ENCODE measurements at places on chromosomes 16 and 17. TPM values are rescaled to one million over a fixed set of nuclear protein-coding genes. Genes with fewer than 3 reads are reported as not detected.

GRCh38 chr16:4386451-4386805 lies 14.8 kb downstream of the VASN start:
- no peak for DNase-seq

DNA sequence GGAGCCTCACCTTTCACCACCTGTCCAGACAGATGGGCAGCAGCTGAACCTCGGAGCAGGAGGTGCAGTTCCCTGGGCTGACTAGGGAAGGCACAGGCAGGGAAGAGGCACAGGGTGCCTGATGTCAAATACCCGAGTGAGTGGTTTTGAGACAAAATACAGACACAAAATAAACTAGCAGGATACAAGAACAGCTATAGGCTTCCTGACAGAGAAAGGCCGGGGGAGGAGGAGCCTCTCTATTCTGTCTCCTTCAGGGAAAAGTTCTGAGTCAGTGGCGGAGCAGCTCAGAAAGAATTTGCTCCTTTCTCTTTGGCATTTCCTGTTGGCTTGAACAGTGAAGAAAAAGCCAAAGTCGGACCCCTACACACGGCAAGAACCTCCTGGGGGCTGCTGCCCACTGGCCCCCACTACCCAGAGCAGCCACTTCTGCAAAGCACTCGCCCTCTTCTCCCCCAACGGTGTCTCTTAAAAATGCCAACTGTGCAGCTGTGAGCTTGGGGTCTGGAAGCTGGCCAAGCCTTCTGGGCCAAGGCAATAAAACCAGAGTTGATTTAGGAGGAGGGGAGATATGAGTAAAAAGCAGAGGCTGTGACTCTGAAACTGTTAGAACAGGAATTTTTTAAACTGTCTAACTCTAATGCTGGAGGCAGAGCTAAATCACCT lies 14.4 kb upstream of the FAAP100 start:
- peak; percentile 91 for DNase-seq

NPIPA3 gene
- not detected for total RNA-seq

RHOT1 gene
- 30.5 TPM for total RNA-seq

MT1F gene
- total RNA-seq, result 5.6 TPM

GRCh38 chr17:45374501-45374900 lies 57.7 kb upstream of the MAP3K14 start:
- no peak for DNase-seq

DNA sequence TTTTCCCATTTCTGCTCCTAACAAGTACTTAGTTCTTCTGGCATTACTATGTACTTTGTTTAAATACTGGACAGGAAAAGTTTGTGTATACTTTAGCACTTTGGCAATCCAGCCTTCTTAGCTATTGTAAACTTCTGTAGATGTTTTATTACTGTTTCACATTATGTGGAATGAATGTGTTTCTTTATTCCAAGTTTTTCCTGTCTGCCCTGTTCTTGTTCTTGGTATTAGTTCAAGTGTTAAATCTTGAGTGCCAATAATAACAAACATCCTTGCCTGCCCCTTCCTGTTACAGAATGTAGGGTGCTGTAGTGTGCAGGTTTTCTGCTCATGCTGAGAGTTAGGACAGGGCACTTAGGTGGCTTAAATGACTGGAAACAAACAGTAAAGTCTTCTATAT lies 7.3 kb upstream of the CAPNS2 start:
- no peak for DNase-seq

EVI2B gene
- not detected for total RNA-seq

CD79B gene
- total RNA-seq, result not detected

GRCh38 chr16:51244887-51245657 lies 94.0 kb upstream of the SALL1 start:
- DNase-seq, result no peak

DNA sequence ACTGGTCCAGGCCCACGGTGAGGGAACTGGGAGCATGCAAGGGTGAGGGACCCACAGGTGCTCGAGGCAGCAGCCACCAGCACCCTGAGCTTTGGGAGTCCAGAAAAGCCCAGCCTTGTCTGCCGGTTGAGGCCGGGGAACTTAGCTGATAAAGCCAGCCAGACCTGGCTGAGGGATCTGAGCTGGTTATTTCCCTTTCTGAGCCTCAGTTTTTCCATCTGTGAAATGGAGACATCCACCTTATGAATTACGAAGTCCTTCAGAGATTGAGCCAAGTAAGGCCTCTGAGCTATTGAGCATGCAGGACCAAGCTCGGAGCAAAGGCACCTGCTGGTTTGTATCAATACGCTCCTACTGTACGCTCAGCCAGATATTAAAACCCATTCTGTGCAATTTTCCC lies 13.8 kb downstream of the NECAB2 start:
- no peak for DNase-seq

DNA sequence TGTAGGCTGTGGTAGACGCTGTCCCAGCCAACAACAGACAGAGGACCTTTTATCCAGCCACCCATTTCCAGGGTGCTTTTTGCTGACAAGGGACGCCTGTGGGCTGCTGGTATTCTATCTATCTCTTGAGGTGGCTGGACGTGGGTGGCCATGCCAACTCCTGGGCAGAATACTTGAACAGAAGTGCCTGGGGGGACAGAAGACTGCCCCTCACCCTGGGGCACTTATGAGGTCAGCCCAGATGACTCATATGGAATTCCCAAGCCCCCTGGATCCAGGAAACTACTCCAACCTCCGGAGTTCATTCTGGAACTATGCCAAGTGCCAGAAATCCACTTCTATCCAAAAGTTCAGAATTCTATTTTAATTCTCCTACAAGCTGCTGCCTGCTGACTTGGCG lies 61.3 kb downstream of the CDRT4 start:
- DNase-seq, result no peak

GRCh38 chr16:22692034-22692433 lies 121.9 kb upstream of the HS3ST2 start:
- DNase-seq, result no peak

DNA sequence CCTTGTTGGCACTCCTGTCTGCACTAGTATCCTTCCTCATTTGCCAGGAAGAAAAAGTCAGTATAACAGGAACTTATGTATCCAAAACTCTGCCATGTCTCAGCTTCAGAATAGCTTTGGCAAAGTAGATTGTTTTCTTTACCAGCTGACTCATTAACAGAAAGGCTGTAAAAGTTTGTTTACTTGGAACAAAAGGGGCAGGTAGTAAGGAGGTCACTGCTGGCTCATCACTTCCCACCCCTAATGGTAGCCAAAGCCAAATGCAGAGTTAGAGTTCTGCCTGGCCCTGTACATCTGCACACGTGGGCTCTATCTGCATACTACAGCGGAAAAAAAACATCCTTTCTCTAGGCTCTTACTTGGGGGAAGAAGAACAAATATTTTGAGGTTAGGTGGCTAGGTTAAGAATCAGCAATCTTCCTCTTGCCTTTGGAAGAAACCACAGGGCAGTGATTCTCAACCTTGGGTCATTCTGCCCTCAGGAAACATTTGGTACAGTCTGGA lies 90.9 kb upstream of the BCAR1 start:
- DNase-seq, result peak; percentile 42

DNA sequence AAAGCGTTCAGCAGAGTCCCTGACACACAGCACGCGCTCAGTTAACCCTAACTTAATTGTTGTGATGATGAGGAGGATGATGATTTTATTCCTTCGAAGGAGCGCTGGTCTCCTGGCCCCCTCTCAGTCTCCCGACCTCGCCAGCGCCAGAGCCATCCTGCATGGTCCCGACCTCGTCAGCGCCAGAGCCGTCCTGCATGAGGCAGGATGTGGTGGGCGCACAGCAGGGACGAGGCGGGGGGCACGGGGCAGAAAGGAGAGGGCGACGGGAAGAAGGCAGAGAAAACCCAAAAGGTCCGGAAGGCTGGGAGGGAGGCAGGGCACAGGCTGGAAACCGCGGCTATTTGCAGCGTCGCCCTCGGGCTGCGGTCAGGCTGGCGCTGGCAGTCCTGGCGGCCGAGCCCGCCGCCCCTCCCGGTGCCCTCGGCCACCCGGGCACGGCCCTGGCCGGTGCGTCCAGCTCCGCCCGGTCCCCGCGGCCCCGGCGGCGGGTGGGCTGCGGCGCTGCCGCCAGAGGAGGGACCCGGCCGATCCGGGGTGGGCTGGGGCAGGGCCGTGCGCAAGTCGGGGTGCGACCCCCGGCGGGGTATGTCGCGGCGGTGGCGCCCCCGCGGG lies 3.0 kb upstream of the TAC4 start:
- DNase-seq, result no peak

KRT12 gene
- 0.33 TPM for total RNA-seq

- no peak for DNase-seq
Observed at GRCh38 chr16:85350146-85350728, 238.0 kb upstream of the CIBAR2 start.

DNA sequence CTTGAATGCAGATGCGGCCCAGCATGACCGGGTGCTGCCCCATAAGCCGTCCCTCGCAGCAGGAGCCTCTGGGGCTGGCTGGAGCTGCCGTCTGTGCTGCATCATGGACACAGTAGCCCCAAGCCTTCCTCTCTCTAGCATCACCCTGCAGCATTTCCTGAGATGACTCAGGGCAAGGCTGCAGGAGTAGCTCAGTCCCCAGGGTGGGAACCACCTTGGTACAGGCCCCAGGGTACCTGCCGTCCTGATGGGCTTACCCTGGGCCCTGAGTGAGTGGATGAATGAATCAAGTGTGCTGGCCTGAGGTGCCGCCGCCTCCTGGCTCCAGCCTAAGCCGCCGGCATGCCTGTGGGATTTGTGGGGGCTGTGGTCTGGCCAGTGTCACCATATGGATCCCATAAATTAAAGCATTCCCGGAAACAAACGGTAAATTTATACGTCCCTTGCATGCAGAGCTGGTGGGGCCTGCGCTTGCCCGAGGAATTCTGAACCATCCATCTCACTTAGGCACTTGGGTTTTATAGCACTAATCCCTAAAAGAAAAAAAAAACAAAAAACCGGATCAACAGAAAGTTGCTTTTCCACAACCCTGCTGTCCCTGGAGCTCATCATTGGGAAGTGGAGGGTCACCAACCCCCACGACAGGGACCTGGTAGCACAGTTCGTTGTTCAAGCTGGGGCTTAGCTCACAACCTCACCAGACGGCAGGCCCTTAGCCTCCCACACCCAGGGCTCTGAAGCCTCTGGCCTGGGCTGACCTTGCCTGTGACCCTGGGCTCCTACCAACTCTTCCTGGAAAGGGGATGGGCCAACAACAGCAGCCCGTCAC lies 242.6 kb upstream of the CIBAR2 start:
- peak; percentile 12 for DNase-seq

DNA sequence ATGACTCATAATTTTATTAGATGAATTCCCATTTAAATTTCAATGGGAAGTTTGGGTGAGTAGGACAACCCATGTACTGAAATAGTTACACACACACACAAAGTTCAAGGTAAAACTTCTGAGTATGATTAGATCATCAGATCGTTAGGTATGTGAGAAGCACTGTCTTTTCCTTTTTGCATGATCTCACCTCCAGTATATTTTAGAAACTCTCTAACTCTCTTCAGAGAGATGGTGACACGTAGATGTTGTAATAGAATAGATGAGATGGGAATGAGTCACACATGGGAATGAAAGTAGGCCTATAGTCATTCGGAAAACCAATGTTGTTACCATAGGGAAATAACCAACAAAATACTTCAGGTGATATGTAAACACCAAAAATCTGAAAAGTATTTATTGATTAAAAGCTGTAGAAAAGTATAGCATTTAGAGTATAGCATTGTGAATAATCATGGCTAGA lies 22.2 kb downstream of the KRT23 start:
- DNase-seq, result peak; percentile 81

GRCh38 chr17:70172449-70172848 lies 3.1 kb downstream of the KCNJ2 start:
- DNase-seq, result no peak

- no peak for DNase-seq
Observed at GRCh38 chr17:74773871-74774286, 2.3 kb downstream of the NAT9 start.

OR4D1 gene
- not detected for total RNA-seq

TUBD1 gene
- 3.3 TPM for total RNA-seq

DNA sequence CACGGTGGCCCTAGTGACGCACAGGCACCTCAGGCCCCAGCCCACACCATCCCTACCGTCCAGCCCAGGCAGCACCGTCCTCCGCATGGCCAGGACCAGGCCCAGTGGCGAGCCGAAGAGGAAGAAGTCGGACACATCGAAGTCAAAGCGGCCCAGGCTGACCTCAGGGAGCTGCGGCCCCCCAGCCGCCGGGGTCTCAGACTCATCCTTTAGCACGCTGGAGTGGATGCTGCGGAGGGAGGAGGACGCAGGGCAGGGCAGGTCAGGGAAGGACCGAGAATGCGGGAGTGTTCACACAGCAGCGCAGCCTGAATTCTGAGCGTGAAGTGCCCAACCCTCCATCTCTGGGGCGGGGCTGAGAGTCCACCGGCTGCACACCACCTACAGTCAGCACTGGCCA lies 30.1 kb downstream of the PIMREG start:
- no peak for DNase-seq

TP53TG3F gene
- not detected for total RNA-seq

DNA sequence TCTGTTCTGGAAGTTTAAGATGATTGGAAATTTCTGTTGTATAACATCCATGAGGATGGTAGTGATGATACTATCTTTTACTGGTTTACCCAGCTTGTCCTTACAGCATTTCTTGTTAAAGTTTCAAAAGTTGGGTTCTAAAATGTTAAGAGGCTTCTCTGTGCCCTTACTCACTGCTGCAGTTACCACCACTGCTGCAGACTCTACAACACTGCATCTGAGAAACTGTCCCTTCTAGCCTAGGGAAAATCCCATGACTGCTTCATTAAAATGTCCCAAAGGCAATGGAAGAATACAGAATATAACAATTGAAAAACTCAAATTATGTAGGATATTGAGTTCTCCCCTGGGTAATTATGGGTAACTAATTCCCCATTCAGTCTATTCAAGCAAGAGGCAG lies 3.8 kb upstream of the NSRP1 start:
- DNase-seq, result no peak

DNA sequence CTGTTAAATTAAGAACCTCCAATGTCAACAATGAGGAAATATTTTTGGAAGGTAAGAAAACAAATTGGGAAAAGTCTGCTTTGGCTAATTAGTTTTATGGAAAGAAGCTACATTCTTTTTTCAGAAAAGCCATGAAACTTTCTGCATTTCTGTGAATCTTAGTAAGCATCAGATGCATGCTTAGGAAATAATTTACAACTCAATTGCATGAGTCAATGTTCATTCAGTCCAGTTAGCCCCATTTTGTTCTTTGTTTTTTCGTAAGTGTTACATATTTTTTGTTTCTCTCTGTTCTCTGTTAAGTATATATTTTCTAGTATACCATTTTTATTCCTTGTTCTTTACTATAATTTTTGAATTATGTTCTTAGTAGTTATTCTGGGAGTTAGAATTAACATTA lies 195.2 kb upstream of the KIF2B start:
- no peak for DNase-seq

EVPLL gene
- total RNA-seq, result 0.52 TPM

DNA sequence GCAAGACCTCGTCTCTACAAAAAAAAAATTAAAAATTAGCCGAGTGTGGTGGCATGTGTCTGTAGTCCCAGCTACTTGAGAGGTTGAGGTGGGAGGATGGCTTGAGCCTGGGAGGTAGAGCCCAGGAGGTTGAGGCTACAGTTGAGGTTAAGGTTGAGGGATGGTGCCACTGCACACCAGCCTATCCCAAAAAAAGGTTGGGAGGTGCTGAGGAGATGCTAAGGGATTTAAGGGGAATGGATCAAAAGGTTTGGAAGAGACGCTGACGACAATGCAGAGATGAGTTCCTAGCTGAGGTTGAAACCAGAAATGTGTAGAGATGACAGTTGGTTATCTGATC lies 4.7 kb upstream of the NSMCE1 start:
- DNase-seq, result no peak
